ENCODE measurements at places on chromosomes 12 and 14. TPM values are rescaled to one million over a fixed set of nuclear protein-coding genes. Genes with fewer than 3 reads are reported as not detected.

The GALNT16 gene
- not detected for total RNA-seq

The PPTC7 gene
- 15.5 TPM for total RNA-seq

The NDUFB1 gene
- total RNA-seq, result 305 TPM

The GNB3 gene
- 0.44 TPM for total RNA-seq

The NFYB gene
- total RNA-seq, result 19.6 TPM

The KCNJ8 gene
- not detected for total RNA-seq
